ENCODE measurements at places on chromosomes 6 and 20.

DNA sequence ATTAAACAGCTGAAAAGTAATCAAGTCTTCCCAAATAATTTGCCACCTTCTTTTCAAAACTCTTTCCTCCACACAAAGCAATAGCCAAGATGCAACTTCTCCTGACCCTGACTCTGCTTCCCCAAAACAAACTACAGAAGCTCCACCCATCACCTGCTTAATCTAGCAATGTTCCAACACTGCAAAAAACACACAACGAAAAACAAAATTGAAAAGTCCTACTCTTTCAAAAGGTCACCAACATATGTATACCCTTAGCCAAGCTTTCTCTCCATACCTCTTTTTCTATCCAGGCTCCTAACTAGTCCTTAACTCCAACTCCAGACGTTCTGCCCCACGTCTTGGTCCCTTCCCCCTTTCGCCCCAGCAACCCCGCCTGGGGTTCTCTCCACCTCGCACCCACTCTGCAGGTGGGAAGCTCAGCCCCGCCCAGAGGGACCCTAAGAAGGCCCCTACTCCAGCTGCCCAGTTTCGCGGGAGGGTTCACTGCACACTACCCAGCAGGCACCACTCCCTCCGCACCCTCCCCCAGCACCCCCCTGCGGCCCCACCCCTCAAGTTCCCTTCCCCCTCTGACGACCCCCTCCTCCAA lies 717 bp downstream of the CSNK2A1 start:
- no peak for DNase-seq

DNA sequence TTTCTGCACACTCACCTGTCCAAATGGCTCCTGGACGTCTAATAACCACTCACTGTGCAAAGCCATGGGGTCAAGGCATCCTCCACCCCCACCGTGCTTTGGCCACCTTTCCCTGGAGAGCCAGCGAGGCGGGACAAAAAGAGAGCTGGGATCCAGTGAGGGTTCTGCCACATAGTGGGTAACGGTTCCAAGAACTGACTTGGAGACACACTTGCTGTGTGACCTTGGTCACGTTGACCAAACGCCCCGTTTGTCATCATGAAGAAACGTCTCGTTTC lies 287.2 kb downstream of the TFAP2C start:
- DNase-seq = no peak

DNA sequence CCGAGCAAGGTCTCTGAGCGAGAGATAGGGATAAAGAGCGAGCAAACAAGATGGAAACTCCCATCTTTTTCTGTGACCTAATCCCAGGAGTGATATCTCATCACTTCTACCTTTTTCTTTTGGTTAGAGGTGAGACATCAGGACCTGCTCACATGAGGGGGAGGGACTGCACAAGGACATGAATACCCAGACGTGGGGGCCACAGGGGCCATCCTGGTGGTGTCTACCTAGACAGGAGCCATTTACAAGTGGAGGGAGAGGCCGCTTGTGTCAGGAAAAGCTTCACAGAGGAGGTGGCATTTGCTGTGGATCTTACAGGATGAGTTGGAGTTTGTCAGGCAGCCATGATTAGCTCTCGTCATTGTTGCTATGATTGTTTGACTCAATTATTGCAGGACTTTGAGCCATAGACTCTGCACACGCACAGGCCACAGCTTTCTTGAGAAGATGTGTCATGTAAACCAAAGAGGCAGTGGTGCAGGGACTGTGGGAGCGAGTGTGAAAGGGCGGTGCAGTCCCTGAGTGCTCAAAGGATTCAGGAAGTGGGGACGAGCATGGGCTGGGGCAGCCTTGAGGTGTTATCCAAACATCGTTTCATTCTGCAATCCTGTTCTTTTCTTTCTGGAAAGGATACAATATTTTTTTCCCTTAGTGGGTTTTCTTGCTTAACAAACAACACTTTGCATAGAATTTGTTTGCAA lies 7.7 kb downstream of the NPEPL1 start:
- no peak for DNase-seq

GRCh38 chr20:8608470-8608869 lies 460.4 kb upstream of the PLCB4 start:
- no peak for DNase-seq

DNA sequence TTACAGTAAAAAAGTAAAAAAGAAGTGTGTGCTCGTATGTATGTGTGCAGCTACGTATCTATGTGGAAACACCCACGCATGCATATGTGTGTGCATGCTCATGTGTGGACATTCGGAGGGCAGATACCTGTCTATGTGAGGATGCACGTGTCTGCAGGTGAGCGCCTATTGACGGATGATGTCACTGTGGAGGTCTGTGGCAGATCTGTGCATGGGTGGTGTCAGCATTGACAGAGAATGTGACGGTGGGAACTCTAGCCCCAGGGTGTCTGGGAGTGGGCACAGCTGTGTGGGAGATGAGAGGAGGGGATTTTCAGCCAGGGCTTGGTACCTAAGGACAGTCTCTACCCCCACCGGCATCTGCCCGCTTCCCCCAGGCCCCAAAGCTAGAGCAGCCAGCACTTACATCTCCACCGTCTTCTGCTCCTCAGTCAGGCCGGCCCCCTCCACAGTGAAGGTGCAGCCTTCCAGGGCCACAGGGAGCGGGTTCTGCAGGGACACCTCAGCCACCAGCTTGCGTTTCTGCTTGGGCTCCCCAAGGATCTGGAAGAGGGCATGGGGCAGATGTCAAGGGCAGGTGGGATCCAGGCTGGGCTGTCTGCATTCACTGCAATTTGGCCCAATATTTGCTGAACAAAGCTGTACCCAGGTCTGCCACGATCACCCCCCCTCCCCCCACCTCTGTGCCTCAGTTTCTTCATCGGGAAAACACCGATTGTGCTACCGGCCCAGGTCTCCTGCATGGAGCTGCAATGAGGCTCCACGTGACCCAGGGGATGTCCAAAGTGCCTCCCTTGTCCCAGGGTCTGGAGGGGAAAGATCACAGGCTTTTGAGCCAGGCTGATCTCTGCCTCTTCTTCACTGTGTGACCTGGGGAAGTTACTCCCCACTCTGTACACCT lies 34.1 kb downstream of the TGM2 start:
- no peak for DNase-seq

GRCh38 chr20:24894488-24894887 lies 54.6 kb upstream of the CST7 start:
- no peak for DNase-seq

DNA sequence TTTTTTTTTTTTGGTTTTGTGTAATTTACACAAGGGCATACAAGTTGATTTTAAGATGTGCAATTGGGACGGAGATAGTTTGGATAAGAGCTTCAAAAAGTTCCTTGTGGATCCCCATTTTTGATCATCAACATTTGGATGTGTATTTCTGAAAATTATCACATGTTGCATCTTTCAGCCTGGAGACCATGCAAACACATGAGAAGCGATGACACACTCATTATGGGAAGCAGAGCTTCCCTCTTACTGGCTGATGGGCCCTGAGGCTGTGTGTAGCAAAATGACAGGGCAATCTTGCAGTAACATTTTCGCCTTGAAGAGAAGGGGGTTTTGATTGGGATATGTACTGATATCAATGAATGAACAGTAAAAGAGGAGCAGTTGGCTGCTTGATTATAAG lies 22.0 kb upstream of the RIPK1 start:
- no peak for DNase-seq

- DNase-seq = peak; percentile 83
Measured at GRCh38 chr6:28141500-28142329, at the start of gene ZKSCAN8. ZKSCAN8 (plus strand) TSS chr6:28141883; CDS start chr6:28148408, 6,525 bp downstream.

Data from fibroblast of skin of right quadriceps (primary cell).